Memory B cell (primary cell): ENCODE measurements at places on chromosomes 4 and X.

GRCh38 chr4:104488151-104488550 lies 6.5 kb downstream of the CXXC4 start:
- no peak for DNase-seq

DNA sequence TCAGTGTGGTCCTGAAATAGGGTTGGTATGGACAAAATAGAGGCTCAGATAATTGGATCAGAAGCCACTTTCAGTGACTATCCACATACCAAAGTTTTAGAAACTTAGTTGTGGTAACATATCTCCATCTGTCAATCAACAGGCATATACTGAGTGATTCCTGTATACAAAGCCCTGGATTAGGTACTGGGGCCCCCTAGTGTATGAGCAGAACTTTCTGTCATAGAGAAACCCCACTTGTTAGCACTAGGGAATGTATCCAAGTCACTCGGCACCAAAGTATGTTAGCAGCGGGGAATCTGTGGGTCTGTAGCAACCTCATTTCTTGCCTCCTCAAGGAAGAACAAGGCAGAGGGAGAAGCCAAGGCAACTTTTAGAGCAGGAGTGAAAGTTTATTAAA lies 50.7 kb downstream of the MAP7D3 start:
- no peak for DNase-seq

- no peak for DNase-seq
These were observed 35.7 kb downstream of the STBD1 start for GRCh38 chr4:76342191-76342590.

DNA sequence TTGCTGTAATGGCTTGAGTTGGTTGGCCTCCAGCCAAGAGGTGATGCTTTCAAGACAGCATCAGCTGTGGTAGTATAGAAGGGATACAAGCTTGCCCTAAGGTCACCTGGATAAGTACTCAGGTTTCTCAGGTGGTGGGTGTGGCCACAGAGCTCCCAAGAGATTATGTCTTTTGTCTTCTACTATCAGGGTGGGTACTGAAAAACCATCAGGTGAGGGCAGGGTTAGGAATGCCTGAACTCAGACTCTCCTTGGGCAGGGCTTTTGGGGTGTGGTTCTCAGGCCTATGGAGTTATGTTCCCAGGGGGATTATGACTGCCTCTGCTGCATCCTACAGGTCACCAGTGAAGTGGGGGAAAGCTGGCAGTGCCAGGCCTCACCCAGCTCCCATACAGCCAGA lies 654.6 kb upstream of the GALNT7 start:
- no peak for DNase-seq

DNA sequence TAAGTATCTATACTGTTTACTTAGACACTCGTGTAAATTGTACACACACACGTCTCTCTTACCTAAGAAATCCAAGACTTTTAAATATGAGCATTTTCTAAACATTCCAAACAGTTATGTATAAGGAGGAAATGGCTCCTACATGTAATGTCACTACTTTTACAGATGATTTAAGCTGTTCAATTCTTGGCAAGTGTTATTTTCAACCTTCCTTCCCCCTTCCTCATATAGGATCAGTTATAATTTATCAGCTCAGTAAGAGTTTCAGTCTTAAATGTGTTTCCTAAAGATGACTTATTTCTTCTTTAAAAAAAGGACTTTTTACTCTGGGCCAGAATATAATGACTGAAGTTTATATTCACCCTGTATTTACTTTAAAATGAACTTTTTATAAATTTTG lies 601.1 kb downstream of the ANKRD50 start:
- no peak for DNase-seq

GRCh38 chrX:15714529-15714928 lies 23.5 kb upstream of the CA5B start:
- DNase-seq = no peak

- no peak for DNase-seq
These were observed 36.0 kb downstream of the DLG3 start for GRCh38 chrX:70480660-70481018.

- no peak for DNase-seq
These were observed 177.9 kb upstream of the TENM3 start for GRCh38 chr4:182065255-182065654.

DNA sequence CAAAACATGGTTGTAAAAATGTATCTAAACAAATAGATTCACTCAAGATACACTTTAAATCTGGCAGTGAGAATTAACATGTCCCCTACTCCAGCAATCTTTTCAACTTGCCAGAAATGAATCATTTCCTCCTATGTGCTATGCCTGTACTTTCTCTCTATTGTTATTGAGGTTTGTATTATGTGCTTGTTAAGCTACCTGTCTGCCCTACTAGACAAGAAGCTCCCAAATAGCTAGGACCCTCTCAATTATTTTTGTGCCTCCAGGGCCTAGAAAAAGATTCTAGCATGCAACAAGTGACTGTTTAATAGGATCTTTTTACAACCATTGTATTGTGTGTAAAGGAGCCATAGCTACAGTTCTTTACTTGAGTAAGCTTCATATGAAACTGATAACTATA lies 3.5 kb upstream of the SAP30 start:
- DNase-seq = no peak

GRCh38 chr4:168411318-168412150 lies 68.8 kb downstream of the DDX60L start:
- no peak for DNase-seq

DNA sequence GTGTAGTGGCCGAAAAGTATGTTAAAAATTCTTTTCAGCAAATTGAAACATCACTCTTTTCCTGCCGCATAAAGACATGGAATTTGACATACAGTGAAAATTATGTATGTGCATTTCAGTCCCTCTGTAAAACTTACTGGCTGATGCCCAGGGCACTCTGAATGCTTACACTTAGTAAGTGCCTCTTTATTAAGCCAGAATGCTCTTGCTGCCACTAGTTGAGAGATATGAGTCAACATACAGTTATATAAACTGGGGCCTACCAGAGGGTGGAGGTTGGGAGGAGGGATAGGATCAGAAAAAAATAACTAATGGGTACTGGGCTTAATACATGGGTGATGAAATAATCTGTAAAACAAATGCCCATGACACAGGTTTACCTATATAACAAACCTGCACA lies 38.1 kb upstream of the TRPC5 start:
- DNase-seq = no peak

DNA sequence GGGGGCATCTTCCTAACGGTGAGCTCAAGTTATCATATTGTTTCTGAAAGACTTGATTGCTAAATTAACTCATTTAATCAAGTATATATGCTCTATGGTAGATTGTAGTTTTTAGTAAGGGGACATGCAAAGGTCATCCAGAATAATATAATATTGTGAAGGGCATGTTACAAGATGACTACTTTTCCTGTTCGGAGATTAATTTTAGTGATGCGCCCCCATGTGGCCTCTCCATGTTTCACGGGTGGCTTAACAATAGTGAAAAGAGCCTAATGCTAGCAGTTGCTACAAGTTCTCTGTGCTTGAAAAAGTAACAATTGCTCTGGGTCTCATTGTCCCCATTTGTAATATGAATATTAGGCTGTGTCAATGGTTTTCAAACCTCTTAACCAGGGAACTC lies 12.2 kb downstream of the SMPX start:
- peak; percentile 16 for DNase-seq

DNA sequence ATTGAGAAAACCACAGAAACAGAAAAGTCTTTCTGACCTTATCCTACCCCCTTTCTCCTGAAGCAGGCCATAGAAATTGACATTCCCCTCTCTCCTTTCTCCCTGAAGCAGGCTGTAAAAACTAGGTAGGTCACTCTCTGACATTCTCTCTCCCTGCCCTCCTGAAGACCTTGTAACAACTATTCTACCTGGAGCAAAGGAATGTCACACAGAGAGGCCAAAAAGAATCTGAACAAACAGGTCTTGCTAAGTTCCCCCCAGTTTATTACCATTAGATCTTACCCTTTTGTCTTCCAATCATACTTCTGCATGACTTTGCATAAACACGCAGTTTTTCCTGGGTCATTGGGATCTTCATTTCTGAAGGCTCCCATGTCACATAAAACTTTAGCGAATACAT lies 198.3 kb upstream of the GYPA start:
- DNase-seq = no peak

GRCh38 chr4:71300964-71301363 lies 37.9 kb upstream of the SLC4A4 start:
- DNase-seq = no peak

DNA sequence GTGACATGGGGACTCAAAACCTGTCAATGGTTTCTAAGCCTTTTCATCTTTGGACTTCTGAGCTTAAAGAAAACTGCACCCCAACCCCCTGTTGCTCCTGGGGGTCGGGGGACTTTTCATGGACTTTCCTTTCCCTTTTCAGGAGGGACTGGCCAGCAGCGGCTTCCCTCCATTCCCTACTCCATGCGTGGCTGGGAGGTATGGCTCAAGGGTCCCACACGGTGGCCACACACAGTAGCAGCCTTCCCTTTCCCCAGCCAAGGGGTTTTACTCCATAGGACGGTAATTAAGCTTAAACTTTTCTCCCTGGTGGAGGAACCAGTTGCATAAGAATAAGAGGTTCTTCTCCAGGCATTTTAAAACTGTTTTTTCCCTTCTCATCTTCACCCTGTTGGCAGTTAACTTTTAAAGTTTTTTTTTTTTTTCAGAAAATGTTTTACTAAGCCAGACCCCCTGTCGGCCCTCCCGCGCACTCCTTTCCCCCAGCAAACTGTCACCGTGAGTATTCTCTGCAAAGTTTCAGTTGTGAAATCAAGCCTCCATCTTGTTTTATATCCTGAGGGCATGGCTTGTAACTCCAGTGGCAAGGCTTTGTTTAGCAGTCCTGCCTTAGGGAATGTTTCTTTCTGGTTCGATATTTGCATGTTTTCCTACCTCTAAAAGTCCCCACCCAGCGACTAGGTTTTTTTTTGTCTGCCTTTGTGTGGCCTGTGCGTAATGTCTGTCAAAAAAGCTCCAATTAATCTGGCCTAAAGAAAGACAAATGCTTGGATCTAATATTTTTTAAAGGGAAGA lies 325.7 kb downstream of the TLL1 start:
- no peak for DNase-seq

DNA sequence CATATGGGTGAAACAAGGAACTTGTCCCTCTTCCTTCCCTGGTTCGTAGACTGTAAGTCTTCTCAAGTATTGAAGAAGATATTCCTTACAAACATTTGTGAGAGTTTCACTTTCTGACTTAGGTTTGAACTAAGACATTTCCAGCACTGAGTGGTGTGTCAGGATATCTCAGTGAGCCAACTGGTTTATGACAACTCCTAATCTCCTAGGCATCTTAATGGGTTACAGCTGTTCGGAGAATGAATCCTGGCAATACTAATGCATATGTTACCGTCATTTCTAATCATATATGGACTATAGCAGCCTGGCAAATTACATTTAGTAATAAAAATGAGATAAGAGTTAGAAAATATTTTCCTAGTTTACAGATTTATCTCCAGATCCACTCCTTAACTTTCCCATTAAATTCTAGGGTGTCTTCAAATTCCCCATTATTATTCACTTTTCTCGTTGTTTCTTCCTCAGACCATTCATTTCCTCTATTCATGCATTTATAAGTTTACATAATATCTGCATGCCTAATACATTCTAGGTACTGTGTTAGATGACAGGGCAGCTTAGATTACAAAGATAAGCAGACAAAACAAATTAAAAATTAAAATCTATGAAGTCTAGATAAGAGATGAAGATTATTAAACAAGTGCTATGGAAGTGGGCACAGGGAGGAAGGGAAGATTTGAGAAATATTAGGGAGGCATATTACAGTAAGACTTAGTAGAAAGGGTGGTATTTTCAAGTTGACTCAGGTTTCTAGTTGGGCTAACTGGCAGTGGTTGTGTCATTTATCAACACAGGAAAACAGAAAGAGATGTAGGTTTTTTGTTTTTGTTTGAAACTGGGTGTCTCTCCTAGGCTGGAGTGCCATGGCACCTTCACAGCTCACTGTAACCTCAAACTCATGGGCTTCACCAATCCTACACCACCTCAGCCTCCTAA lies 173.9 kb downstream of the WDFY3 start:
- DNase-seq = no peak

GRCh38 chrX:103999234-103999633 lies 14.3 kb downstream of the H2BW1 start:
- no peak for DNase-seq

GRCh38 chr4:38334791-38335190 lies 329.2 kb upstream of the KLF3 start:
- no peak for DNase-seq

DNA sequence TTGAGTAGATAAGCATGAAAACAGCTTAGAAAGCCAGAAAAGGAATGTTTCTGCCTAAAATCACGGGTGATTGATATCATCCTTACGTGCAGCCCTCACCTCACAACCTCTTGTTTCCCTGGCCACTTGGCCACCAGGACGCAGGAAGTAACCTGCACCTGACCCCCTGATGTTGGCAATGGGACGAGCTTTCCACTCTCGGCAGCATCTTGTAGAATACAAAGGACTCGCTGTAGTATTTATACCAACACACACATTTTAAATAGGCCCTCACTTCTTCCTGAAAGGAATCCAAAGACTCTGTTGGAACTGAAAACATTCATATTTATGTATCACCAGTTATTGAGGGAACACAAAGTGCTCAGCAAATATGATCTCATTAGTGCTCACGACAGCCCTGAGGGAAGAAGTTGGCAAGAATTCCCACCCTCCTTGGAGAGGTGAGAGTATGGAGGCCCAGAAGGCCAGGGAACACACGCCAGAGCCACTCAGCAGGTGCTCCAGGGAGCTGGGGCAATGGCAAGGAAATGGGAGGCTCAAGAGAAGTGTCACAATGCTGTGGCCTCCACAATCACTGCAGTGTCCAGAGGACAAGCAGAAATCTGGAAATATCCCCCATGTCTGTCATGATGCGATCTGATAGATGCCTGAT lies 103.3 kb upstream of the KIT start:
- DNase-seq = no peak

GRCh38 chr4:139282721-139283075 lies 2.7 kb upstream of the MGARP start:
- no peak for DNase-seq

- no peak for DNase-seq
These were observed 648 bp upstream of the MSMO1 start for GRCh38 chr4:165326831-165327210.

DNA sequence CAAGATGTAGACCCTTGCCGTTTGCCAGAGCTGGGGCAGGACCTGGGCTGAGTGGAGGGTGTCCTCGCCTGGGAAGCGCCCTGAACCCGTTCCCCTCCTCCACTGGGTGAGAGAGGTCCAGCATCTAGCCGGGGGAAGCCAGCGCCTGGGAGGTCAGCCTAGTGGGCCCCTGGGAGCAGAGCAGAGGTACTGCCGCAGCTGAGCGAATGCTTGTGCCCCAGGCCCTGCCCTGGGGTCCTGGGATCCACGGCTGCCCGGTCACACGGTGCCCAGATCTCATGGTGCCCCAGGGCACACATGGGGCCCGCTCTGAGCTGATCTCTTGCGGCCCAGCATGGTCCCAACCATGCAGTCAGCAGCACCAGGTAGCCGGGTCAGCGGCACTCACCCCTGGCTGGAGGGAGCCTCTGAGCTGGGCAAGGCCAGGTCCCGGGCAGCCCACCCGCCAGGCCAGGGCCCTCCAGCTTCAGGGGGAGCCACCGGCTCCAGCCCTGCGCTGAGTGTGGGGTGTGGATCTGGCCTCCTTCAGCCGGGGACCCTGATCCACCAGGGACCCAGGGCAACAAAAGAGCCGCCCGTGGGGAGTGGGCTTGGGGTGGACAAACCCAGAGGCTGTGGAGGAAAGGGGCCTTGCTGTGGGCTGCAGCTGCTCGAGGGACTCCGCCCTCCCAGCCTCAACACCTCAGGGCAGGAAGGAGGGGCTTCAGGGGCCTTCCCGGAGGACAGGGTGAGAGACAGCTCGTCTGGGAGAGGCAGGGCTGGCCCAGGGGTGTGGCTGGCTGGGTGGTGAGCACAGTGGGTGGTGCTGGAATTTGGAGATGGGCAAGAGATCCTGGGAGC lies 4.1 kb upstream of the CPLX1 start:
- no peak for DNase-seq
